Stimulated activated CD8-positive, alpha-beta memory T cell treated with anti-CD3 and anti-CD28 coated beads, Interleukin-7, amount 100 ng/mL, for 1 hour (primary cell): ENCODE measurements at places on chromosomes 7 and 10.

DNA sequence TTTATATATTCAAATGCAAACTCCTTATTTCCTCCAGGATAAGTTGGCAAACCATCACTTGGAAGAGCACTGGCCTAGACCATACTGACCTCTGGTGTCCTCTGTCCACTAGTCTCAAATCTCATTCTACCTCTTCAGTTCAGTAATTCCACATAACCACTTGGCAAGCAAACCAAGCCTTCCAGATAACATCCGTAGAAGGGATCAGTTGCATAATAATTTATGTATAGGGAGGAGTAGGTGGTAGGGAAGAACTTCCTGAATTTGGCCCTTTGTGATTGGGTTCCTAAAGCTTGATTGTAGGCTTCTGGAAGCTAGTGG, 55.0 kb downstream of the WAC start:
- no peak for DNase-seq

- DNase-seq = no peak
Measured at GRCh38 chr10:94353336-94353735, 9.4 kb downstream of the NOC3L start.

GRCh38 chr7:105707967-105708762, 126.9 kb upstream of the EFCAB10 start:
- no peak for DNase-seq

DNA sequence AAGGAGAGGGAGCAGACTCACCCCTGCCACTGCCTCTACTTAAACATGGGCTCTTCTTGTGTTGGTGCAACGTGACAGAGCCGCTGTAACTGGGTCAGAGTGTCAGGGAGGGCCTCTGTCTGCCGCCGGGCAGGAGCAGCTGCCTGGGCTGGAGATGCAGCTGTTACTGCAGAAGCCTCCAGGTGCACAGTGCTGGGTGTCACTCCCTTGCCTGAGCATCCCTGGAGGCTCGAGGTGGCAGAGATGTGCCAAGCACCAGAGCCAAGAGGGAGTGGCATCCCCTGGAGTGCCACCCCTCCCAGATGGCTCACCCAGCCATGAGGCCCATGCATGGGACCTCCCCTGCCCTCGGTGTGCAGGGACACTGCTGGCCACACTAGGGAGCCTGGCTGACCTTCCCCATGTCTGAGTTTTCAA, 145.7 kb downstream of the PRPF18 start:
- DNase-seq = no peak

DNA sequence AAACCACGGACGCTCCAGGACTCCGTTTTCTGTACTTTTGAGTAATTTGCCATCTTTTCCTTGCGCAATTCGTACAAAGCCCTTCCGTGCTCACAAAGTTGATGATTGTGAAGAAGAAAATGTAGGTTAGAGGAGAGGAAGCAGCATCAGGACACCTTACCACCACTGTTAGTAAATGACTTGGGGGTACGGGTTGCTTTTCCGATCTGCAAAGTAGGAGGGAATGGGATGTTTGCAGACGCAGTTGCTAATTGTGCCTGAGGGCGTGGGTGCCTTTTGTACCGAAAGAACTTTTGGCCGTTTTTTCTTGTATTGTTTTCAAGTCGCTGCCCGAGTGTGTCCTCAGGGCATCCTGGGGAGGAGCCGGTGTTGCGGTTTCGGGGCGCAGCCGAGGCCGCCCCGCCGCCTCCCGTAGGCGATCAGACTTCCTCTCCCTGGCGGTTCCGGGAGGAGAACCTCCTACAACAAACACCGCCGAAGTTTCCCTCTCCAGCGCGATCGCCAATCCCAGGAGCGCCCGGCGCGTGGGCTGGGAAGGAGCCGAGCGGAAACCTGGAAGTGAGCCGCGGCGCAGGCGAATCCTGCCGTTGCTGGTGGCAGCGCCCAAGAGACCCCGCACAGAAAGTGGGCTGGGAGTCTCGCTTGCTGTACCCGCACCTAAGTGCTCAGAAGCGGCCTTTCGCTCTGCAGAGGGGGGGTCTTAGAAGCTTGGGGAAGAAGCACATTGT, 1.0 kb downstream of the PRR15 start:
- DNase-seq = no peak

GRCh38 chr10:3691482-3691881, 93.5 kb downstream of the KLF6 start:
- DNase-seq = no peak

DNA sequence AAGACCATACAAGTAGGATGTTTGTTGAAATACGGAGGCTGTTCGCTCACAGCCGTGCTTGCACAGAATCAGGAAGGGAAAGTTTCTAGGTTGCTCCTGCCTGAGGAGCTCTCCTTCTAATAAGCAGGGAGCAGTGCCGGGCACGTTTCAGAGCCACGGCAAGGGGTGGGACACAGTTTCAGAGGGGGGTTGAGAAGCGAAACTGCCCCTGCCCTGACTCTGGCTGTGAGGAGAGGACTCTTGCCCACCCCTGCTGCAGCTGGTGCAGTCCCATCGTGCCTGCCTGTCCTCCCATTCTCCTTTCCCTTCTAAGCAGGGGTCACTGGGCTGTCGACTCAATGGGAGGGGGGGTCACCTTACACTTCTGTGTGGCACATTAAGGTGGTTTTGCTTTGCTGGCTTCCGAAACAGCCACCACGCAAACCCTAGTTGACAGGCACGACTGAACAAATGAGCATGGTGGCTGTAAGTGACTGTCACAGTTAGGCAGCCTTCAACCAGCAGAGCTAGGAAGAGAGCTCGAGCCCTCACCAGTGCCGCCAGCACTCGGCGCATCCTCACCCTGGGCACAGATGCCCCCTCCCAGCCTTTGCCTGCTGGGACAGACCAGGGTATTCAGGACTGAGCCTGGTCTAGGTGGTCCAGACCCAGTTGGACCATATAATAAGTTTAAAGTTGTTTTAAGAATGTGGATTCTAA, 37.5 kb downstream of the ZNF467 start:
- no peak for DNase-seq

DNA sequence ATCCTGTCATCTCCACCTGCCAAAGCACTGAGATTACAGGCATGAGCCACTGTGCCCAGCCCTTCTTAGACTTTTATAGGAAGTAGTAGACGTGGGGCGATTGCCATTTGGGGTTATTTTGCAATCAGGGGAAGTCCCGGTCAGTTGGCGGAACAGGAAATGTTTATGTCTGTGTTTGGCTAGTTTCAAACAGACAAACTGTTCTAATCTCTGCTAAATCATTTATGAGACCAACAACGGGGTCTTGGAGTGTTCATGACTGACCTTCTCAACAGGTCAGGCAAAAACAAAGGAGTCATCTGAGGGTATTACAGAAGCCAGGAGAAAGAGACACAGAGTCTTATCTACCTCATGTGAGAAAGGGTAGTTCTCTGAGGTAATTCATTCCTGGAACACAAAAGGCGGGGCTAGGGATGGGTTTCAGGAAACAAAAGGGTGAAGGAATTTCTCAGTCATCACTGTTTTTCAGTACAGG, 6.6 kb upstream of the TPK1 start:
- no peak for DNase-seq

DNA sequence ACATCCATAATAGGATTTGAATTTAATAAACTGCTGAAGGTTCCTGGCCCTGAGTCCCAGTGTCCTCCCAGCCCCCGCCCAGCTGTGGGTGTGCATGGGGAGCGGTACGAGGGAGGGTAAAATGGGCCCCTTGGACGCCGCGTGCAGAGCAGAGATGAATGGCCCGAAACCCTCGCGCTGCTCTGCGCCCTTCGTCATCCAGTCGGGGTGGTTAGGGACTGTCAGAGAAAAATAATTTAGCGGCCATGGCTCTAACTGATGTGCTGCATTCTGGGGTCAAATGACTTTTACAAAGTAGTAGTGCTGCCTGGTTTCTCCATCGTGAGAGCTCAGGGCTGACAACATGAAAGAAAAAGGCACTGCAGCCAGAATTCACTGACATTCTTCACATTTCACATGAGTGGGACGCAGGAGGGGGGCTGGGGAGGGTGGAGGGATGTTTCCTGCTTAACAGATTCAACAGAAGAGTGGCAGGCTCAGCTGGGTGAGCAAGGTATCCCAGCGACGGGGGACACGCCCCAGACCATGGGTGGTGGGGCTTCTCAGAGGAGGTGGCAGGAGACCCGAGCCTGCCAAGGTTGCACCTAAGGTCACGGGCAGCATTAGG, 304.5 kb downstream of the WDR37 start:
- no peak for DNase-seq

GRCh38 chr7:519484-520390, at the start of gene PDGFA:
PDGFA (minus strand) TSS chr7:519846; CDS start chr7:519001, 845 bp downstream.
- no peak for DNase-seq

DNA sequence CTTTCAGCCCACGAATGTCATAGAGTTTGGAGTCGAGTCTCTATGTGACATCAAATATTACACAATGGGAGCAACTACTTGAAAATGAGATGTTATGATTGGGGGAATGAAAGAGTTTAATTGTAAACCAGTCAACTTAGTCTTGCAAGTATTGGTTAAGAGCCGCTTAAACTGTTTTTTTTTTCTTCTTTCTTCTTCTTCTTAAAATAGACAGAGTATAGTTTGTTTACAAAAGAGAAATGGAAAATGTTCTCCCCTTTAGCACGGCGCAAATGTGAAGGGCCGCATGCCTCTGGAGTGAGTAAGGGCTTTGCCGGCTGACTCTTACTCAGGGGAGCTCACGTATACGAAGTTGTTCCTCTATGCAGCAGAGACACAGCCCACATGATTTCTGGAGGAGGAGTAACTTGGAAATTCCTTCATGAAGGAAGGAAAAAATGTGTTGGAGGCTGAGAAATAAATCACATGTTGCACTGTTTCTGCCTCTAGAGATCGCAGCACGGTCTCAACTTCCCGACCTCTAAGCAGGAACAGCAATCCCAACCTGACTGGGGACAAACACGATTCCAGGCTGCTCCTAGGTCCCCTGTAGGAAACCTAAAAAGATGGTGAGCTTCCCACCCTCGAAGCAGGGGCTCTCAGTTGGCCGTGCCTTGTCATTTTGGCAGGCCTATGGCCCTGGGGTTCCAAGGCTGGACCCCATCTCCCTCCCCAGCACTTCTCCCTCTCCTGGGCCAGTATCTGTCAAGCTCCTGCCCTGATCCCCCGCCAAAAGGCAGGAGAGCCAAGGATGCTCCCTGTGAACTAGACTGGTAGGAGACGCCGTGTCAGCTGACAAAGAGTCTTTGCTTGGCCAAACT, 44.8 kb downstream of the MYOF start:
- no peak for DNase-seq
